ENCODE measurements at places on chromosomes 11 and 22. TPM values are rescaled to one million over a fixed set of nuclear protein-coding genes. Genes with fewer than 3 reads are reported as not detected.

OR8G1 gene
- not detected for total RNA-seq

OR10G6 gene
- not detected for total RNA-seq

DCHS1 gene
- 0.35 TPM for total RNA-seq

LDHAL6A gene
- 0.15 TPM for total RNA-seq

OR4A16 gene
- total RNA-seq, result not detected

SLC22A25 gene
- total RNA-seq, result not detected

TYR gene
- not detected for total RNA-seq

THY1 gene
- 0.15 TPM for total RNA-seq

SCGB2A2 gene
- not detected for total RNA-seq

UEVLD gene
- 12.1 TPM for total RNA-seq

INTS4 gene
- 49.1 TPM for total RNA-seq

DNA sequence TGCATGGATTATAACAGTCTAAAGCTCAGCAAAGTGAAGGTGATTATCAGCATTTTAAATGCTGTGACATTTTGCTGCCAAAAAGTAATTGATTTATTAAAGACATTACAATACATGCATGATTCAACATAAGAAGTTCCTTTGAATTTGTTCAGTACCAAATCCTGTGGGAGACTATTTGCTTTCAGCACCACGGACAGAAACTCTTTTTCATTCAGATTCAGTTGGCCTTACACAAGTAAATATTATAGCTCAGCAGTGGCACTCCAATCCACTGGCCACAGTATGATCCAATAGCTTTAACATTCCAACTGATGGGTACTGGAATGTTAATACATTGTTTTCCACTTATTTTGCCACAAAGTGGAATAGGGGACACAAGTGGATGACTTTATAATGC is 806.7 kb downstream of the NTM start:
- H3K27ac ChIP-seq, result no peak overlapping the region
- DNase-seq, result no peak
- H3K27me3 ChIP-seq, result no peaks in the 10 kb centered on the region

DNA sequence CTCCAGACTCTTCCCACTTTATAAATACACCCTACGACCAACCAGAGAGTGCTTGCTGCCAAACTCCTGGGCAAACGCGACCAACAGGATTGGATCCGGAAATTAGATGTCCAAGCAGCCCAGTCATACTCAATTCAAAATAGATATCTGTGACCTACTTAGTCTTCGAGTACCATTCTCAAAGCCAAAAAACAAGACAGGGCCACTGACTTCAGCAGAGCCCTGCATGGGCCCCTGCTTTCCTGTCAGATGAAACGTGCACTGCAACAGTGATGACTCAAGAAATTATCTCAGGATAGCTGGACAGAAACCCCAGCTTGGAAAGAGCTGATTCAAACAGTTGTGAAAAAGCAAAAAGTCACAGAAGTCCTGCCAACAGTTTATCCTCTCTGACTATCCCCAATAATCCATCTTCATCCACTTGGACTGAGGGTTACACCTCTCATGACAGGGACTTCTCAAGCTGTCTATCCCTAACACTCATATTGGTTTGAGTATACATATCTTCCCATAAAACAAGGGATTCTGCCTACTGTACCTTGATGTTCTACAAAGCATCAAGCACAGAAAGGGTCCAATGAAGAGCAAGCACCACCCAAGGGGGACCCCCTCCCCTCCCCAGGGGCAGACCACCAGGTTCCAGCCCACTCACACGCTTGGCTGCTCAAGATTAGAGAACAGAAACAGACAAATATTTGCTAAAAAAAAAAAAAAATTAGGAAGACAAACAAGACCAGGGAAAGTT is 17.4 kb downstream of the SMCO4 start:
- peaks cover 22% of the 10 kb centered on the region for H3K36me3 ChIP-seq
- H3K4me1 ChIP-seq, result peaks cover 95% of the 10 kb centered on the region
- DNase-seq, result no peak
- H3K27ac ChIP-seq, result peak overlapping the region; percentile 42
- no peaks in the 10 kb centered on the region for H3K27me3 ChIP-seq

GRCh38 chr11:13329670-13330356 is 52.2 kb downstream of the BMAL1 start:
- H3K36me3 ChIP-seq, result peaks cover 23% of the 10 kb centered on the region
- no peak for DNase-seq
- H3K27me3 ChIP-seq, result no peaks in the 10 kb centered on the region
- no peak overlapping the region for H3K4me3 ChIP-seq
- H3K27ac ChIP-seq, result no peak overlapping the region
- H3K4me1 ChIP-seq, result peaks cover 33% of the 10 kb centered on the region

DNA sequence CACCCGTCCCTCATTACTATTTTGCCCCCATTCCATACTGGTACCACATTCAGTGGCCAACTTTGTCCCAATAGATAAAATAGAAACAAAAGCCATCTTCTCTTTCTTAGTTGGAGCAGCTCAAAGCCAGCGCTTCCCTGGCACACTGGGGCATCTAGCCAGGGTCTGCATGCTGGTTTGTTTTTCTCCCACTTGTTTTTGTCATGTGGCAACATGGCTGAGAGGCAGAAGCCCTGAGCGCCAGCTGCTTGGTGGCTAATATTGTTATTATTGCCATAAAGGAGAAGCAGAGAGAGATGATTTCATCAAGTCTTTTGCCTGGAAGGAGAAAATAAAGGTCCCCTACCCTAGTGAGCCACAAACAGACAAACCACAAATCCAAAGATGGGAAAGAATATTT is 48.4 kb upstream of the CRTAM start:
- H3K27me3 ChIP-seq, result no peaks in the 10 kb centered on the region
- H3K4me1 ChIP-seq, result no peaks in the 10 kb centered on the region
- no peak for DNase-seq
- no peak overlapping the region for H3K4me3 ChIP-seq

- DNase-seq, result no peak
- H3K4me3 ChIP-seq, result no peak overlapping the region
- peaks cover 21% of the 10 kb centered on the region for H3K4me1 ChIP-seq
- H3K36me3 ChIP-seq, result no peaks in the 10 kb centered on the region
Observed at GRCh38 chr22:37545703-37546436, 14.4 kb upstream of the CDC42EP1 start.

GRCh38 chr11:93967944-93968343 is 53.2 kb upstream of the HEPHL1 start:
- no peaks in the 10 kb centered on the region for H3K4me1 ChIP-seq
- no peaks in the 10 kb centered on the region for H3K36me3 ChIP-seq
- H3K27ac ChIP-seq, result no peak overlapping the region
- no peak for DNase-seq
- no peak overlapping the region for H3K4me3 ChIP-seq

- no peak overlapping the region for H3K27ac ChIP-seq
- no peaks in the 10 kb centered on the region for H3K36me3 ChIP-seq
- no peaks in the 10 kb centered on the region for H3K4me1 ChIP-seq
- no peaks in the 10 kb centered on the region for H3K27me3 ChIP-seq
- DNase-seq, result no peak
- no peak overlapping the region for H3K4me3 ChIP-seq
Observed at GRCh38 chr22:45548247-45548840, 45.7 kb downstream of the FBLN1 start.

- H3K36me3 ChIP-seq, result peaks cover 16% of the 10 kb centered on the region
- H3K4me1 ChIP-seq, result peaks cover 39% of the 10 kb centered on the region
- H3K27me3 ChIP-seq, result no peaks in the 10 kb centered on the region
- peak overlapping the region; percentile 54 for H3K27ac ChIP-seq
- peak; percentile 6 for DNase-seq
Observed at GRCh38 chr11:78311702-78312371, 105.8 kb downstream of the GAB2 start.

- peak overlapping the region; percentile 82 for H3K4me3 ChIP-seq
- H3K4me1 ChIP-seq, result peaks cover 41% of the 10 kb centered on the region
- H3K27ac ChIP-seq, result peak overlapping the region; percentile 43
- DNase-seq, result no peak
- peaks cover 28% of the 10 kb centered on the region for H3K36me3 ChIP-seq
Observed at GRCh38 chr11:59756845-59757244, 1.7 kb downstream of the STX3 start.

DNA sequence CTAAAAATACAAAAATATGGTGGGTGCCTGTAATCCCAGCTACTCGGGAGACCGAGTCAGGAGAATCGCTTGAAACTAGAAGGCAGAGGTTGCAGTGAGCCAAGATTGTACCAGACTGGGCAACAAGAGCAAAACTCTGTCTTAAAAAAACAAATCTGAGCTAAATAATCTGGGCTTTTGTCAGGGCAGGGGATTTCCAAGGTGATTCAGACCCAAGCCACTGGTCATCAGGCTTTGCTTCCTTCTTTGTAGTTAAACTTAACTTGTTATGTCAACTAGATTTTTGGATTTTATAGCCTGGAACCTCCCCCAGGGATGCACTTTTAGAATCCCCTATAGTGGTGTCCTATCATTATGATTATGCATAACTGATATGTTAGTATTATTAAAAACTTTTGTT is 27.0 kb upstream of the SLC22A8 start:
- no peak overlapping the region for H3K27ac ChIP-seq
- no peaks in the 10 kb centered on the region for H3K36me3 ChIP-seq
- H3K4me3 ChIP-seq, result no peak overlapping the region
- no peaks in the 10 kb centered on the region for H3K4me1 ChIP-seq
- peaks cover 23% of the 10 kb centered on the region for H3K27me3 ChIP-seq

DNA sequence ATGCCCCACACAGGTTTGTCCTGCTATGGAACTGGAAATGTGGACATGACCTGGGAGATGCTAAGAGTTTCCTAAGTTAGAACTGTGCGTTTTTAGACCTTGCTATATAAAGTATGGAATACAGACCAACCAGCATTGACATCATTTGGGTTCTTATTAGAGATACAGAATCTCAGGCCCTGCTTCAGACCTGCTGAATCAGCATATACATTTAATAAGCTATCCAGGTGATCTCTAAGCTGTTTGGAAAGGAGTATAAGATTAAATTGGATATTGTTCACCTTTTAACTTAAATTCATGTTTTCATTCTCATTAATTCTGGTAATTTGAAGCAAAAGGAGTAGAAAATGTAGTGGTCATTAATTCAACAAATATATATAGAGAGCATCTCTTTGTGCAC is 6.9 kb upstream of the CNTF start:
- no peak for DNase-seq
- H3K27ac ChIP-seq, result no peak overlapping the region
- H3K4me1 ChIP-seq, result peaks cover 17% of the 10 kb centered on the region
- no peak overlapping the region for H3K4me3 ChIP-seq

- H3K27me3 ChIP-seq, result peaks cover 20% of the 10 kb centered on the region
- H3K36me3 ChIP-seq, result no peaks in the 10 kb centered on the region
Observed at GRCh38 chr11:125263268-125263790, 98.8 kb downstream of the PKNOX2 start.

- DNase-seq, result peak; percentile 87
- H3K27me3 ChIP-seq, result peaks cover 23% of the 10 kb centered on the region
- no peaks in the 10 kb centered on the region for H3K36me3 ChIP-seq
- peaks cover 5% of the 10 kb centered on the region for H3K4me1 ChIP-seq
Observed at GRCh38 chr22:22942511-22943329, 55.1 kb downstream of the IGLL5 start.

GRCh38 chr11:85165819-85166218 is 461.3 kb downstream of the DLG2 start:
- DNase-seq, result no peak
- H3K4me3 ChIP-seq, result no peak overlapping the region
- H3K4me1 ChIP-seq, result no peaks in the 10 kb centered on the region
- no peak overlapping the region for H3K27ac ChIP-seq
- no peaks in the 10 kb centered on the region for H3K36me3 ChIP-seq

DNA sequence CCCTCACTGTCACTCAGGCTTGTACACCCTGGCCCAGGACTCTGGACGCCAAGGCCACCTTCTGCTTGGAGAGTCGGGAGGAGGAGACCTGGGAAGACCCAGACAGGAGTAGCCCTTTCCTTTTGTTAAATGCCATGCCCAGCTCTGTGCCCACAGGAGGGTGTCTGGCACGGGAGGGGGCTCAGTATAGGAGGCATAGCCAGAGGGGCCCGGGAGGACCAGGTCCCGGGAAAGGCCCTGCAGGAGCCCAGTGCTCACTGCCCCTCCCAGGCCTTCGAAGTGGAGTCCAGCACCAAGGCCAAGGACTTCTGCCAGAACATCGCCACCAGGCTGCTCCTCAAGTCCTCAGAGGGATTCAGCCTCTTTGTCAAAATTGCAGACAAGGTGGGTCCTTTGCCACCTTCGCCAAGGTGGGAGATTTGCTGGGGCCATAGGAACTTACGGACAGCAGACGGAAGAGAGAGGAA is 79.0 kb downstream of the MYO7A start:
- H3K36me3 ChIP-seq, result no peaks in the 10 kb centered on the region
- H3K4me1 ChIP-seq, result no peaks in the 10 kb centered on the region
- no peak overlapping the region for H3K27ac ChIP-seq
- no peaks in the 10 kb centered on the region for H3K27me3 ChIP-seq
- H3K4me3 ChIP-seq, result no peak overlapping the region

- H3K36me3 ChIP-seq, result peaks cover 9% of the 10 kb centered on the region
- H3K4me1 ChIP-seq, result peaks cover 35% of the 10 kb centered on the region
Observed at GRCh38 chr11:1309498-1310317, at the start of gene TOLLIP. TOLLIP (minus strand) TSS chr11:1309632; CDS start chr11:1309498, 134 bp downstream.

GRCh38 chr22:19576460-19577421 is 52.5 kb upstream of the CLDN5 start:
- no peaks in the 10 kb centered on the region for H3K36me3 ChIP-seq
- peaks cover 42% of the 10 kb centered on the region for H3K4me1 ChIP-seq
- peak overlapping the region; percentile 79 for H3K27ac ChIP-seq
- no peaks in the 10 kb centered on the region for H3K27me3 ChIP-seq
- no peak overlapping the region for H3K4me3 ChIP-seq

GRCh38 chr22:30989474-30989873 is 20.4 kb downstream of the TUG1 start:
- no peak for DNase-seq
- no peak overlapping the region for H3K4me3 ChIP-seq
- H3K4me1 ChIP-seq, result no peaks in the 10 kb centered on the region
- no peak overlapping the region for H3K27ac ChIP-seq
- H3K27me3 ChIP-seq, result no peaks in the 10 kb centered on the region

DNA sequence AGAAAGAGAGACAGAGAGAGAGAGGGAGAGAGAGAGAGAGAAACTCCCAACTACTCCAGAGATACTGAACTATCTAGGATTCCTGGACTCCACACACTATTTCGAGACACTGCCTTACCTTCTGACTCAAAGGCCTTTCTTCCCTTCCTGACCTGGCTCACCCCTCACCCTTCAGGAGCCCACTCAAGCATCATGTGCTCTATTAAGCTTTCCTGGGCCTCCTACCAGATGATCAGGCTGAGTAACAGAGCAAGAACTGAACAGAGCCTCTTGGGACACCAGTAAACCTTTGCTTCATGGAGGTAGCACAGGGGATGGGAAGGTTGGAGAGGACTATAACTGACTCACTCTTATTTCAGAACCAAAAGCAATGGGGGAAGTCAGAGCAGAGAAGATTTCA is 31.4 kb downstream of the PLEKHA7 start:
- H3K36me3 ChIP-seq, result peaks cover 2% of the 10 kb centered on the region
- DNase-seq, result no peak
- H3K27me3 ChIP-seq, result no peaks in the 10 kb centered on the region

GRCh38 chr22:27170491-27170890 is 513.1 kb downstream of the MIAT start:
- H3K27me3 ChIP-seq, result no peaks in the 10 kb centered on the region
- DNase-seq, result no peak
- H3K4me1 ChIP-seq, result no peaks in the 10 kb centered on the region
- no peaks in the 10 kb centered on the region for H3K36me3 ChIP-seq

GRCh38 chr11:115980337-115981103 is 476.3 kb upstream of the CADM1 start:
- no peak overlapping the region for H3K27ac ChIP-seq
- H3K36me3 ChIP-seq, result no peaks in the 10 kb centered on the region
- DNase-seq, result no peak
- no peaks in the 10 kb centered on the region for H3K4me1 ChIP-seq
- peaks cover 12% of the 10 kb centered on the region for H3K27me3 ChIP-seq

Data from activated CD4-positive, alpha-beta T cell treated with anti-CD3 and anti-CD28 coated beads, Interleukin-2, amount 10 ng/mL, durations not matched to agents 7 days and 5 days (primary cell).